ENCODE measurements at places on chromosomes 7 and 10.

GRCh38 chr10:84563868-84564267, 235.5 kb downstream of the CCSER2 start:
- no peak for DNase-seq

DNA sequence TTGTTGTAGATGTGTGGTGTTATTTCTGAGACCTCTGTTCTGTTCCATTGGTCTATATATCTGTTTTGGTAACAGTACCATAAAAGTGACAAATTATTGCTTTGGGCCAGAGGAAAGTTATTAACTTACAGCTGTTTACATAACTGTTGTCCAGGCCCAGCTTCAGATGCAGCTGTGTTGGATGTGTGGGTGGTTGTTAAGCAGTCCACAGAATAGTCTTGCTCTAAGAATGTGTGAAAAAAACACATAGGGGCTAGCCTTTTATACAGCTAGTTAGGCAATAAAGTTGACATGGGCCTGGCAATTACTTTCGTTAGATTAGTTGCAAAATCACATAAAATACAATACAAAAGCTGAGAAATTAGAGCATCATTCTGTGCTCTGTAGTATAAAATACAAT, 31.9 kb downstream of the DLD start:
- DNase-seq = no peak

- no peak for DNase-seq
Measured at GRCh38 chr7:116120839-116121238, 89.5 kb upstream of the TES start.

- no peak for DNase-seq
Measured at GRCh38 chr7:20598459-20599309, 16.8 kb upstream of the ABCB5 start.

- DNase-seq = no peak
Measured at GRCh38 chr10:22723343-22723779, 9.0 kb upstream of the PIP4K2A start.

DNA sequence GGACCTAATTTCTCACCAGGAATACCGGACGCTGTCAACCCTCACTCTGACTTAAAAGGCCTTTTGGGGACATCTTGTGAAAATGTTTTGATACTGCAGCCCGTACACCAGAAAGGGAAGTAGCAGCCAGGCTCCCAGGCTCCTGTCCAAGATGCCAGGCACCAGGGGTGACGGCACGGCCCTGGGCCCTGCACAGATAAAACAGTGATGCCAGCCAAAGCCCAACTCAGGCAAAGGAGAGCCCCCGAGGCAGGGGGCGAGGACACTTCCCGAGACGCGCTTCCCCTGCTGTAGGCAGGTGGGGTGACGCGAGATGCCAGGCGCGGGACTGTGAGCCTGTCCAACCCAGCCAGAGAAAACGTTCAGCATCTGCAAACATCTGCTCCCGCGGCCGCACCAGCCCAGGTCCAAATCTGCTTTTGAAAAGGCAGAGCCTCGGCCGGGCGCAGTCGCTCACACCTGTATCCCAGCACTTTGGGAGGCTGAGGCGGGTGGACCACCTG, 15.7 kb downstream of the ZFAND2A start:
- DNase-seq = no peak

DNA sequence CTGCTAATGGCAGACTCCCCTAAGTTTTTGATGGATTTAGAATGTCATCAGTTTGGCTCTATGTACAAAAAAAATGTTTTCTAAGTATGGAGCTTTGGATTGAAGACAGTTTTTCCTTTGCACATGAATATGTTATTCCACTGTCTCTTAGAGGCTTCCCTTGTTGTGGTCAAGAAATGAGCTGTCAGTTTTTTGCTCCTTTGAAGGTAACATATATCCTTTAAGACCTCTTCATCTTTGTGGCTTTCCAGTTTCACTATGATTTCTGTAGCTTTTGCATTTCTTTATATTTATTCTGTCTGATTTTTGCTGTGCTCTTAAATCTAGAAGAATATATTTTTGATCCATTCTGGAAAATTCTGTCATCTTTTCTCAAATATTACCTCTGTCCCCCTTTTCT, 15.8 kb upstream of the ODAD2 start:
- no peak for DNase-seq

- DNase-seq = no peak
Measured at GRCh38 chr10:72306215-72306760, 32.6 kb downstream of the DDIT4 start.

DNA sequence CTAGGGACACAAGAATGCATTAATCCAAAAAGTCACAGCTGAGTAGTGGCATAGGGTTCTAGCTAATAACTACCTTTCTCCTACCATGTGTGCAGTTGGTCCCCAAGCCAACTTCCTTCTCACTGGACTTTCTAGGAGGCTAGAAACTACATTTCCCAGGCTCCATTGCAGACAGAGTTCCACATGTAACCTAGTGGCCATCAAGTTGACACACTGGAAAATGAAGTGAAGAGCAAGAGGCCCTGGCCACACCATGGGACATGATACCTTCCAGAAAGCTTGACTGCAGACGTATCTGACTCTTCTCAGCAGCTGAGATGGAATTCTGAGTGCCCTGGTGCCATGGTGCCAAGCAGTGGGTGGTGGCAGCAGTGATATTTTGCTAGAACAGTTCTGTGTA, 49.8 kb upstream of the TMEM273 start:
- no peak for DNase-seq

- DNase-seq = no peak
Measured at GRCh38 chr7:69951458-69951857, 353.2 kb downstream of the AUTS2 start.

- DNase-seq = no peak
Measured at GRCh38 chr10:29634764-29635625, at the start of gene SVIL. TSS of gene SVIL (minus strand) at chr10:29634971. CDS start at chr10:29555058, 79,913 bp downstream.

DNA sequence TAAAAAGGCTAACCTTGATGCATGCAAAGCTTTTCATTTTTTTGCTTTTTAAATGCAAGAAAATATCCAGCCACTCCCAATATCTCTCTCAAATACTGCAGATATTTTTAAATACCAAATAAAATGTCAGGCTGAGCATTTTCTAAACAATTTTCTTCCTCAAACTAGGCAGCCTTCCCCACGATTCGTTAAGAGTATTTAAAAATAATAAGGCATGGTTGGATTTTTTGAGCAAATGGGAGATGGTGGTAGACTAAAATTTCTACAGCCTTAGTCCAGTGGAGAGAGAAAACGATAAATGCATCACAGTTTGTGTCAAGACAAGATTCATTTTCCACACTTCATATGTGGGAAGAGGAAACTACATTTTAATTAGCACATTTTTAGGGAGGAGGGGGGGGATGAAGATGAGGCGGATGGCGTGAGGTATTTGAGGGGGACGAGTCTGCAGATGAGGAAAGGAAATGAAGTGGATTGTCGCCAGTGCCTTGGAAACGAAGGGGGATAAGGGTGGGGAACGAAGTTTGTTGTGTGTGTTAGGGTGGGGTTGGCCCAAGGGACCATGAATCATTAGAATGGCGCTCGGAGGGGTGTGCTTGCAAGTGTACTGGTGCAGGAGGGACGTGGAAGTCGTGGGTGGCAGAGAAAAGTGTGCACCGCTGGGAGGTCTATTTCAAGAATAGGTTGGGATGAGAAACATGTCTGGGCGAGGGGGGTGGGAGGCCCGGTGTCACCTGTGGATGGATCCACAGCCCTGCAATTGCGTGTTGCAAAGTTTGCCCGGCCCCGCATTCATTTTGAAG, 1.2 kb upstream of the ADD3 start:
- peak; percentile 43 for DNase-seq

GRCh38 chr10:125060482-125060825, 99.9 kb downstream of the CTBP2 start:
- DNase-seq = no peak

DNA sequence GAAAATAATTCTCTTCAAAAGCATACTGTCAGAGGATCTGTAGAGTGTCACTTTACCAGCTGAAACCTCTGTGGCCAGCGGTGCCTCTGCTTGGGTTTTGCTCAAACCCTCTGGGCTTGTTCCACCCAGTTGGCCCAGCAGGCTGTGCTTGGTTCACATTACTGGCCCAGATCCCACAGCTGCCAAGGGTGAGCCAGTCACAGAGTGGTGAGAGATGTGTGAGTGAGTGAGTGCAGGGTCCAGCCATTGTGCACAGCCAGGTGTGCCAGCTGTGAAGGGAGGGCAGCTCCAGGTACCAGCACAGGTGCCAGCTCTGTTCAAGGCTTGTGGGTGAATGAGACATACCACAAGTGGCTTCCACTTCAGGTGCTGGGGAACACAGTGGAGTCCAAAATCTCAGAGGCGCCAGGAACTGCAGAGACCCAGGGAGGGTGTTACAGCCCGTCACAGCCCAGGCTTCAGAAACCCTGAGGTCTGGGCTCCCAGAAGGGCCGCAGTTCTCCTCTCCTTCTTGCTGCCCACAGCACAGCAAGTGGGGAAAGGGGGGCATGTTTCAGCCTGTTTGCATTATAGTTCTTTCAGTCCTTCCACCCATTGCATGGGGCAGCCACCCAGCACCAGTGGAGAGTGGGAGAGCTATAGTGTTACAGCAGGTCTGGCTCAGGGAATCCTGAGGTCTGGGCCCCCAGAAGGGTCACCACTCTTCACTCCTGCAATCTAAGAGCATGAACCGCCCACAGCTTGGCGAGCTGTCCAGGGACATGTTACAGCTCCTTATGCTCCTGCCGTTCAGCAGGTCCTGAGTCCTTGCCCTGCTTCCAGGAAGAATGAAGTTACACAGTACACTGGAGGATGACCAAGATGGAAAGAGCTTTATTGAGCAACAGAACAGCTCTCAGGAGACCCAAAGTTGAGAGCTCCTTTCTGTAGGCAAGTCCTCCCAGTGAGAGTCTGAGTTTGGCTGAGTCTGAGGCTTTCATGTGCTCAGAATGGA, 931.7 kb upstream of the SORCS1 start:
- DNase-seq = no peak

DNA sequence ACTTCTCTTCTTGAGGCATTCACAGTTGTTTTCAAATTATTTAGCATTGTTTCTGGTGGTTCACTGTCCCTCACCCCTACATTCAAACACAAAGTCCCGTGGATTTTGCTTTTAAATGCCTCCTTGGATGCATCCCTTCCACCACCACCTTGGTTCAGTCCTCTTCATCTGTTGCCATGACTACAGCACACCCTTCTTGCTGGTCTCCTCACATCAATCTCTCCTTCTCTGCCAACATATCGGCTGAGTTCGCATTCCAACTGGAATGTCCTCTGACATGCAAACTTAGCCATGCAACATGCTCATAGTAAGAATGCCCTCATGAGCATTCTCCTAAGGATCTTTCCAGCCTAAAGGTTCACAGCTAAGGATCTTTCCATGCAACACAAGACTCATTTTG, 198.3 kb upstream of the AGK start:
- DNase-seq = no peak

GRCh38 chr7:604884-605531, 85.4 kb upstream of the PDGFA start:
- peak; percentile 53 for DNase-seq

- no peak for DNase-seq
Measured at GRCh38 chr7:3039787-3040186, 3.9 kb downstream of the CARD11 start.

DNA sequence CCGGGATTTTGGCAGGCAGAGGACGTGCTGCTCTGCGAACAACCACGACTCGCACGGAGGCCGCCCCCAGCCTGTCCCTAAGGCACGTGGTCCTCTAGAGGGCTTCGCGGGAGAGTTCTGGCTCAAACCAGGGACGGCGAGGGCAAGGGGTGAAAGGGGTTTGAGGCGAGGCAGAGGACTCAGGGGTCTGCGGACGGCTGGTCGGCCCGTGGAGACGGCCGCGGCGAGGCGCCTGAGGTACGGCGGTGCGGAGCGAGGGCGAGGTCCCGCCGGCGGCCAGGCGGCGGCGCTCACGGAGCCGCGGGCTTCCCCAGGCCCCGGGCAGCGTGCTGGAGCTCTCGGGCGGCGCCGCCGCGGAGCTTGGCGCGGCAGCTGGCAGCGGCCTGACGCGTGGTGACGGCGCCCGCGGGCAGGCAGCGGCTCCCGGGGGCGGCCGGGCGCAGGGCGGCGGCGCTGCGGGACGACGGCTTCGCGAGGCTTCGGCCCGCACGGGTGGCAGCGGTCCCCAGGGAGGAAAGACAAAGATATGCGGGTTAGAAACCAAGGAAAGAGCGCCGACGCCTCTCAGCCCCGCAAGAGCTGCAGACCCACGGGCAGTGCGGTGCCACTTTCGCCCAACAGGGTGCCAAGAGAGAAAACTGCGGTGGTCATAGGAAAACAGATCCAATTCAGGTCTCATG, 44.8 kb downstream of the ZNF800 start:
- peak; percentile 74 for DNase-seq

GRCh38 chr7:100200693-100201092, 19.1 kb upstream of the PVRIG start:
- no peak for DNase-seq

DNA sequence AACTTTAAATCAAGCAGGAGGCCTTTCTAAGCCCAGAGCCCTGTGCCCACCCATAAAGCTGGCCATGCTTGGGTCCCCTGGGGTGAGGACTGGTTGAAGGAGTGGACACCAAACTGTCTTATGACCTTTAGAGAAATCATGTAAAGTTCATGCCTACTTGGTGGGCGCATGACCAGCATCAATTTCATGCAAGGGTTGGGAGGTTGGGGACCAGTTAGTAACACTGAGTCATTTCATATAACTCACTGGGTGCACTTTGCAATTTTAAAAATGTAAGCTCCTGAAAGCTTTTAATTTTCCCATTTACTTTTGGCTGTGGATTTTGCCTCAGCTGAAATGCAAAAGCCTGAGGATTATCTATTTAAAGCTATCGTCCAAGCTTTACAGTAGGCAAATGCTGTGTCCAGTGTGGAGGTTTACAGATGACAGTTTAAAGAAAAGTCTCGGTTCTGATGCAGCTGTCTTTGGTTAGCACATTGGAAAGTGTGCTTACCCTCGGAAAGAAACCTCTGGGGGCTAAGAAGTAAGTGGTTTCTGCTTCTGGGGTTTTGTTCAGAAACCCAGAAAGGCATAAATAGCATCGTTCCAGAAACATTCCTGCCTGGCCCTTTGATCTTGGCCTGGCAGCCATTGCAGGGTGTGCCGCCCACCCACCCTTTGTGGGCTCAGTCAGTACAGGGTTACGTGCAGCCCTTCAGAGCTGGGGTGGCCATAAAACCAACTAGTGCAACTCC, 48.8 kb upstream of the CHST15 start:
- no peak for DNase-seq

- no peak for DNase-seq
Measured at GRCh38 chr10:33066558-33067236, 108.7 kb upstream of the ITGB1 start.

GRCh38 chr10:121540732-121541395, 57.4 kb downstream of the FGFR2 start:
- no peak for DNase-seq
